Right lobe of liver (tissue), 6 donors: ENCODE measurements at places on chromosomes 3 and 15. TPM values are rescaled to one million over a fixed set of nuclear protein-coding genes. Genes with fewer than 3 reads are reported as not detected.

TNIK gene
- 5.2 TPM for total RNA-seq

DNA sequence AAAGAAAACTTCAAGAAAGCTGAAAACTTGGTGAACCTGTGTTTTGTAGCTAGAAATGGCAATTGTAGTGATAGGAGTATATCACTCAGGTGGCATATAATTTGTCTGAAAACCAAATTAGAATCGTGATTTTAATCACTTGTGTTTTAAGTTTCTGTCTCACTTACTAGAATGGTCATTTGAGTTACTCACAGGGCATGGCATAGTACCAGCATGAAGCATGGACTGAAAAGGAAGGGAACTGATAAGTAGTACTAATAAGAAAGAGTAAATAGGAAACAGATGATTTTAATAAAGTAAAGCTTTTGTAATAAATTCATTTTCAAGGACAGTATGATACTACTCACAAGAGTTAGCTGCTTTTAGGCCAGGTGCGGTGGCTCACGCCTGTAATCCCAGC is 22.1 kb downstream of the OSBPL11 start:
- no peak for DNase-seq

DNA sequence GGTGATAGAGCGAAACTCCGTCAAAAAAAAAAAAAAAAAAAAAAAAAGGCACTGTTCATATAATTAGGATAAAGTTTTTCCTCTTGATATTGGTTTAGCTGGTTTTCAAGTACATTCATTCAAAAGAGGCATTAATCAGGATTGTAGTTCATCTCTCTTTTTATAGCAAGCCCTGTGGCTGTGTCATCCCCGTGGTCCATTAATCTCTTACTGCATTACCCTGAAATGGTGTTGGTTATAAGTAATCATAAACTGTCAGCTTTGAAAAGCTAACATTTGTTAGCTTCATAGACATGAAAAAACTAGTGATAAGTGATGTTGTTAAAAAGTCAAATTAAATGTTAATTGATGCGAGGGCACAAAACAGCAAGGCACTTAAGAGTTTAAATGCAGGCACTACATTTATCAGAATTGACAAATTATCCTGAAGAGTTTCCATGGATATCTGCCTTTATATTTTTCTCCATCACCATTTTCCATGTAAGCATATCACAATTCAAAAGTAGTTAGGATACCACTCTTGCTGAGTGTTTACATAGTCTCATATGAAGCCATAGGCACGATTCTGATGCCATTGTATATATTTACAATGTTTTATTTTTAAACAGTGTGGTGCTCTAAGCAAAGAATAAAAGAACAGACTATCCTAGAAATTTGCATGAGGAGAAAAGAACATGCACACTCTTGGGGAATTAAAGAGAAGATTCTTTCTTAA is 193.1 kb downstream of the OTOL1 start:
- no peak for DNase-seq

GRCh38 chr3:60190073-60190472 is 1061.2 kb downstream of the FHIT start:
- no peak for DNase-seq

- DNase-seq = no peak
Observed at GRCh38 chr3:142009029-142009428, 132.6 kb downstream of the ATP1B3 start.

SLC15A2 gene
- 1.1 TPM for total RNA-seq

LDHAL6B gene
- not detected for total RNA-seq

VEPH1 gene
- total RNA-seq = 0.51 TPM

- no peak for DNase-seq
Observed at GRCh38 chr3:179943117-179943880, 93.4 kb downstream of the PEX5L start.

- DNase-seq = no peak
Observed at GRCh38 chr15:43859546-43859945, 32.7 kb downstream of the WDR76 start.

- no peak for DNase-seq
Observed at GRCh38 chr15:83498801-83499200, 51.7 kb downstream of the SH3GL3 start.

- DNase-seq = no peak
Observed at GRCh38 chr3:95438274-95438673, 1375.4 kb downstream of the NSUN3 start.

DNA sequence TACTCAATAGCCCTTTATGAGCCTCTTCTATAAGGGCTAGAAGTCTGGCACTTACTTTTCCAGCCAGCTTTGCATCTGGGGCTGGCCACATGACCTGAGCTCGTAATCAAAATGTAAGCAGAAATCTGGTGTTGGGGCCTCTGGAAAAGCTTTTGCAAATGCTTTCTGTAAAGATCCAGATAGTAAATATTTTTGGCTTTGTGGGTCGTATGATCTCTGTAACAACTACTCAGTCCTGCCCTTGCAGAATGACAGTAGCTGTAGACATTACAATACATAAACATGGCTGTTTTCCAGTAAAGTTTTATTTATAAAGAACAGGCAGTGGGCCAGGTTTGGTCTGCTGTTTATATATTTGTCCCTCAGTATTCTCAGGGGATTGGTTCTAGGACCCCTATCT is 46.2 kb upstream of the THRB start:
- no peak for DNase-seq

GRCh38 chr3:29240248-29240647 is 40.6 kb upstream of the RBMS3 start:
- DNase-seq = no peak

DNA sequence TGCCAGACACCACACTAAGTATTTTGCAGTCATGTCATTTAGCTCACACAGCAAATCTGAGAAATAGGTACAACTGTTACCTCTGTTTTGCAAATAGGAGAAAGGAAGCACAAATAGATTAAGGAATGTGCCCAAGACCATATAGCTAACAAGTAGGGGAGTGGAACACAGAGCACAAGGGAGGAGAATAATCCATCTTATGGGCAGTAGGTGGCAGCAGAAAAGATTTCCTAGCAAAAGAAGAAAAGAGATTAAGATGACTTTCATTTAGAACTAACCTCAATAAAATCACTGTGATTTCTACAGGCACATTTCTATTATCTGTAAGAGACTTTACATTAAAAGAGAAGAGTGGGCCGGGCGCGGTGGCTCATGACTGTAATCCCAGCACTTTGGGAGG is 49.1 kb downstream of the NR1I2 start:
- no peak for DNase-seq
